ENCODE measurements at places on chromosomes 7 and 10.

GRCh38 chr10:72663971-72664370, 28.0 kb upstream of the MCU start:
- DNase-seq = no peak

DNA sequence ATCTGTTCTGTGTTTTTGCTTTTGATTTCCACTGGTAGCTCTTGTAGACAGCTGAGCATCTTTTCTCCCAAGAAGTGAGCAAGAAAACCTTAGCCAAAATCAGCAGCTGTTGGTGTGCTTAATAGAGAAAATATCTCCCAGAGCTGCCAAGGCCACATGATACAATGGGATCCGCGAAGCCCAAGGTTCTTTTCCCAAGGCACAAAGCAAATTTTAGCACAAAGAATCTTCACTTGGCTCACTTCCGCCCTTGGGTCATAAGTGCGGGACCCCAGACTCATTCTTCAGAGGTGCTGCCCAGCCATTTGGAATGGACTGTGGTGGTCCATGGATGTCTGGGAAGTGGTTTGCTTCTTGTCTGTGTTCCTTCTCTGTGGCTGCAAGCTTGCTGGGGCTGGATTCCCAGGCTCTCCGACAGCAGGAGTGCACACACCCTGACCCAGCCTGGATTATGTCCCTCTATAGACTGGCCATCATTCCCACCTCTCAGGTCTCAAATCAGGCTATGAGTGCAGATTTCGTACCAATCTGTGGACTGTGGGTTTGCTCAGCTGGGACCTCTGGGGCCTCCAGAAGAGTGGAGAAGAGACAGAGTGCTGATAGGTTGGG, 93.0 kb upstream of the TMEM72 start:
- DNase-seq = no peak

DNA sequence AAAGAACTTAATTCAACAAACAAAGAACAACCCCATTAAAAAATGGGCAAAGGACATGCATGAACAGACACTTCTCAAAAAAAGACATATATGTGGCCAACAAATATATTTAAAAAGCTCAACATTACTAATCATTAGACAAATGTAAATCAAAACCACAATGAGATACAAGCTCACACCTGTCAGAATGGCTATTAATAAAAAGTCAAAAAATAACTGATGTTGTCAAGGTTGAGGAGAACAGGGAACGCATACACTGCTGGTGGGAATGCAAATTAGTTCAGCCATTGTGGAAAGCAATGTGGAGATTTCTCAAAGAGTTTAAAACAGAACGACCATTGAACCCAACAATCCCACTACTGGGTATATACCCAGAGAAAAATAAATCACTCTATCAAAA, 19.1 kb downstream of the ZFAND4 start:
- DNase-seq = no peak

DNA sequence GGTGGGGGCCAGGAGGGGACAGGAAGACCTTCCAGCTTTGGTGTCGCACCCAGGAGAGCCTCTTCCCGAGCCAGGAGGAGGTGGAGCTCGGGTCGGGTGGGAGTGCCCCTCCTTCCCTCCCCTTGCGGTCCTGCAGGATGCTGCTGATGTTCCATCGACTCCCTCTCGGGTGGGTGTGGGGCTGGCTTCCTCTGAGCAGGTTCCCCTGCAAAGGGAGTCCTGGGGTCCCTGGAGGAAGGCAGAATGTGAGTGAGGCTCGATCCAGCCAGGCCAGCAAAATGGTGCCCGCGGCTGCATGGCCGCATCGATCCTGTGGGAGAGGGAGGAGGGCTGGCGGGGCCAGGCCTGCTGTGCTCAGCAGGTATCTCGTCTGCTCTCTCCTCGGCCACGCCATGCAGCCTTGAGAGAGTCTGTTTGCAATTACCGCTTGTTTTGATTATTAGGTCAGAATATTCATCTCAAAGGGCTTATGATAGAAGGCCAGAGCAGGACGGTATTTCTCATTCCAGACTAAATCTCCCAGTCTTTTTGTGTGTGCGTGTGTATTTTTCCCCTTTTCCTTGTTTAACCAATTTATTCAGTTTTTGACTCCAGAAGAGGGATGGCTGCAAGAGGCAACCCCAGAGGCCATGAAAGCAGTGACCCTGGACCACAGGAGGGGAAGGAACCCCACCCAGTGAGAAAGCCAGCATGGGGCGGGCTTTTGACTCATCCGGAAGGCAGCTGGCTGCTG, 137.3 kb upstream of the ZMIZ1 start:
- DNase-seq = no peak

DNA sequence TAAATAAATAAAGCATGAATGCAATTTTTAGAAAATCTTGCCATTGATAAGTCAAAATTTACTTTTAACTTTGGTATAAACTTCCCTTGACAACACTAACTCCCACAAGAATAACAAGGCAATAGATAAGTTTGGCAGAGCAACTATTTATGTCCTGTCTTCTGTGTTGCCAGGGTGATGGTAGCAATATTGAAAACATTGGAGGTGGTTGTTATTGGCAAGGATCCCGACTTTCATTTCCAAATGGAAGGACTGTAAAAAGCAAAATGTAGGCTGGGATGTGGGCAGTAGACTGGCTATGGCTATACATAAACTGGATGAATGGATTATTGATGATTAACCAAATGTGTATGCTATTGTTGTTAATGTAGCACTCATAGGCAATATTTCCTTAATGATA, 134.9 kb upstream of the CACNA2D1 start:
- no peak for DNase-seq

Measured in stimulated activated effector memory CD8-positive, alpha-beta T cell treated with anti-CD3 and anti-CD28 coated beads, Interleukin-12 subunit alpha, Interleukin-12 subunit beta, amount 100 ng/mL, for 72 hours (primary cell).